Muscle of arm (tissue), 14 donors: ENCODE measurements at places on chromosomes 5 and 9. TPM values are rescaled to one million over a fixed set of nuclear protein-coding genes. Genes with fewer than 3 reads are reported as not detected.

Gene ACOT12
- polyA plus RNA-seq: 0.11 TPM

DNA sequence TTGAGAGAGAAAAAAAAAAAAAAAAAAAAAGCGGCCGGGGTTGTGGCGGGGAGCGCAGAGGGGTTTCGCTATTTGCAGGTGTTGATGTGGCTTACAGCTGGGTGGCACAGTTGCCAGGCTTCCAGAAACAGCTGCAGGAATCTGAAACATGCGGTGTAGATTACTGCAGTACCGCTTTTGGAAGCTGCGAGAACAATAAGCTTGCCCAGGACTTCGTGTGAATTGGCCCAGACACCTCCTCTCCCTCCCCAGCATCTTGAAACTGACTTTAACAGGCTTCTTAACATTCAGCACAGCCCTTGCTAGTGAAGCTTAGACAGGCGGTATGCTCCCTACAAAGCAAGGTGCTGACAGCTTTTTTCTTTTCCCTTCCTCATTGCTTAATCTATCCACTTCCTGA, 104.0 kb downstream of the ATP10B start:
- peak; percentile 13 for DNase-seq

- DNase-seq: no peak
Observed at GRCh38 chr5:89229331-89230070, 346.5 kb upstream of the MEF2C start.

GRCh38 chr5:99141534-99142128, 212.8 kb upstream of the CHD1 start:
- no peak for DNase-seq

Gene FAM221B
- polyA plus RNA-seq: 0.23 TPM
